ENCODE measurements at places on chromosomes 3 and 15.

DNA sequence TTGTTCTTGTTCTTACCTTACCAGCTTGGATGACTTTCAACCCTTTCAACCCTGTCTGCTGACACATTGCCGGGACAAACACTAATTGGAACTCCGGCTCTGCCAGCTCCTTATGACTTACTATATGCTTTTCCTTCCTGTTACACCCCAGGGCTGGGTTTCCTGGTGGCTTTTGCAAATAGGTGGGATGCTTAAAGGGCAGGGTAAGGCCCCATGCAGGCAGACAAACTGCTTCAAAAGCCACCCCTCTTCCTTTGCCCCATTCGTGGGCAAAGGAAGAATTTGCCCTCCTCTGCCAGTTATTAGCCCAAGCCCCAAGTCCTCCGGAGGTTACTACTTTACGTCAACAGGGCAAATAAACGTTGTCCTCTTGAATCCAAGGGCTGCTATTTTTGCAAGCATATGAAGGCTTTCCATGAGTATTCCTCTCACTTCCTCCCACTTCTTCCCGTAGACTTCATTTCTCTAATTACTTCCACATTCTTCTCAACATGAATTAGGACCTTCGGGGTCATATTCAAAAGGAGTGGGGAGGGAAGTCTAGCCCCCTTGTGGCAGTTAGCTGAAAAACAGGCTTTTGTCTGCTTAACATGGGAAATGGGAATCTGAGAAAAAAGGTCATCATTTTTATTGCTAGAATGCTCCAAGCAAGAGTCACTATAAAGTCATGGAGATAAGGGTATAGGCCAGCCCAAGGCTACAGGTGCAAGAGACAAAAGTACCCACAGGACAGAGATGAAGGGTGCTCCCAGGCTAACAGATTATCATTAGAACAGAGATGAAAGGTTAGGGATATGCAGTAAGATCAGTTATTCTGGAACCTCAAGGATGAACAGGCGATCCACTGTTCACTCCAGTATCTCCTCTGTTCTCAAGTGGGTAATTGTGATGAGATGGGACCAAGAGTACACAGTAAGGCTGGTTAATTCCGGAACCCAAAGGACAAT, 56.3 kb upstream of the FSTL1 start:
- H3K36me3 ChIP-seq, result peaks cover 7% of the 10 kb centered on the region
- peak; percentile 35 for DNase-seq
- H3K27ac ChIP-seq, result no peak overlapping the region
- peaks cover 6% of the 10 kb centered on the region for H3K4me1 ChIP-seq

DNA sequence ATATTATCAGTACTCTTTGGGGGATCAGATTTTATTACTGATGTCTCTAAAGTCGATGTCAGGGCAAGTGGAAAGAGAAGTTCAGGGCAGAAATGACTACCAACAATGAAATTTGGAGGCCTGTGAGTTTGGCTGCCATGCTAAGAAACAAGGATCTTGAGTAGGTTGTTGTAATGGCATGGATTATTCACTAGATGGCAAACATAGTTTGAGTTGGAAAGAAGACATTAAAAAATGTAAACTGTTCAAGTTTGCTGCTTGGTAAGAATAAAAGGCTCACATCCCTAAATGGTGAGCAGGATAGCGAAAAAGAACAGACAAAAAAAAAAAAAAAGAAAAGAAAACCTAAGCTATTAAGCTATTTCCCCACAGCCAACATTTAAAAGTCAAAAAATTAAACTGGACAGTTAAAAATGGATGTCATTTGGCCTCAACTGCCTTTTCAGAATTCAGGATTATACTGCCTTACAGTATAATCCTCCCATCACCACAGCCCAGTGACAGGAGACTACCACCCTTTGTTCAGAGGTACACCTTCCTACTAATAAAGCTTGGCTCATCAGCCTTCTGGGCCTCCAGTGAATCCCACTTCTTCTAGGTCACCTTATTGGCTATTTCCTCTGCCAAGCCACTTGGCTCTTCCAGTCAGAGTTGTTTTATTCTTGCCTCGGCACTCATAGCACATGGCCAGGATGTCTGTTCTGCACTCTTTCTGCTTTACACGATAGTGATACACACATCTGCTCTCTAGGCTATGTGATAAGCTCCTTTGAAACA, 163.7 kb downstream of the PLD1 start:
- H3K36me3 ChIP-seq, result peaks cover 16% of the 10 kb centered on the region
- H3K4me3 ChIP-seq, result no peak overlapping the region
- H3K27me3 ChIP-seq, result no peaks in the 10 kb centered on the region
- H3K4me1 ChIP-seq, result peaks cover 5% of the 10 kb centered on the region
- H3K27ac ChIP-seq, result no peak overlapping the region
- no peak for DNase-seq

- no peak overlapping the region for H3K4me3 ChIP-seq
- H3K27me3 ChIP-seq, result peaks cover 9% of the 10 kb centered on the region
- H3K36me3 ChIP-seq, result no peaks in the 10 kb centered on the region
- no peak for DNase-seq
- no peaks in the 10 kb centered on the region for H3K4me1 ChIP-seq
These were observed 288.6 kb downstream of the UACA start for GRCh38 chr15:70474471-70475406.

DNA sequence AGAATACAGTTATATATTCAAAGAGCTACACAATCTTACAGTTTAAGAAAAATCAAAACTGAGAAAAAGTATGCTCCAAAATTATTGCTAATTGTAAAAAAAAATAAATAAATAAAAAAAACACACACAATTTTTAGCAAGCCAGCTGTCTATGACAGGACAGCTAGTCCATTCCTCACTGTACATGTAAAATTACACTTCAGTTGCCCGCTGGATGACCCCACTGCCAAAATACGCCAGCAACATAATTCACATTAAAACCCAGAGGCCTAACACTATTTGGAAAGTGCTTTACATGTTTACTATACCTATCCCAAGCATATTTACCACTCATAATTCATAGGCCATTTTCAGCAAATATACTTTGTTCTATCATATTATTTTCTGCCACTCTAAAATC, 5.8 kb downstream of the MYO9A start:
- peaks cover 16% of the 10 kb centered on the region for H3K4me1 ChIP-seq
- no peak overlapping the region for H3K27ac ChIP-seq
- no peak overlapping the region for H3K4me3 ChIP-seq
- DNase-seq, result no peak

DNA sequence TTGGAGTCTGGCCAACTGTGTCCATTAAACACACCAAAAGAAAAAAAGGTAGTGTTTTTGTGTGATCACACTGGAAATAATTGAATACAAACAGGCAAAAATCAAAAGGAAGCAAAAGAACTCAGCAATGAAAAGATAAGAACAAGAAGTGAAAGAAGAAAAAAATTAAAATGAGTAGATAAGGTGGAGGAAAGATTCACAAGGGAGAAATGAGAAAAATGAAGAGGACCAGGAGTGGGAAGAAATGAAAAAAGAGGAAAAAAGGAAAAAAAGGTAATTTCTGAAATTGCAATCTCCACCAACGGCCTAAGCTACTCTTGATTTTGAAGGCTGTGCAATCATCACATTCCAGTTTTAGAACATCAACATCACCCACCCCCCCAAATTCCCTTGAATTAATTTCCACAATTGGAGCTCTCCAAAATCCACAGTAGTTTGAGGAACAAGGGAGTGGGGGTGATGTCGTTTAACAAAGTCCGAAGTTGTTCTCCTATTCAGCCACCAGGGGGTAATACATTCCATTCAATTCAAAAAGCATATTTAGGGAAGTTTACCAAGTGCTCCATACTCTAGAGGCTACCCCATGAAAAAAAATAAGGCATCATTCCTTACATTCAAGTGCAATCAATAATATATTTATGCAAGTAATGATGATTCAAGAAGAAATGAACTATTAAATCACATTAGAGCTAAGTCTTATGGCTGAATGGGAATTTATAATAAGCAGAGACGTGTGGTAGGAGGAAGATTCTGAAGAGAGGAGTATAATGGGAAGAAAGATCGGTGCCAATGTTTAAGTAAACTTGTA, 37.4 kb downstream of the ZNF860 start:
- H3K4me3 ChIP-seq, result no peak overlapping the region
- H3K27me3 ChIP-seq, result peaks cover 3% of the 10 kb centered on the region
- H3K4me1 ChIP-seq, result no peaks in the 10 kb centered on the region
- no peaks in the 10 kb centered on the region for H3K36me3 ChIP-seq
- no peak for DNase-seq
- H3K27ac ChIP-seq, result no peak overlapping the region

Measured in endothelial cell (in vitro differentiated cells).